Hepatic stellate cell (primary cell): ENCODE measurements at places on chromosomes 7 and 10.

GRCh38 chr10:88108115-88108610 is 244.7 kb downstream of the PTEN start:
- no peak for DNase-seq

GRCh38 chr10:61541960-61542359 is 88.8 kb upstream of the TMEM26 start:
- DNase-seq = no peak

GRCh38 chr10:71661060-71661622 is 58.4 kb downstream of the C10orf105 start:
- no peak for DNase-seq

- DNase-seq = no peak
Observed at GRCh38 chr10:68870545-68871104, 30.5 kb upstream of the DDX50 start.

GRCh38 chr10:112858986-112859651 is 90.9 kb upstream of the TCF7L2 start:
- no peak for DNase-seq

- peak; percentile 54 for DNase-seq
Observed at GRCh38 chr7:601595-602340, 82.1 kb upstream of the PDGFA start.

GRCh38 chr10:77249901-77250459 is 387.6 kb downstream of the KCNMA1 start:
- no peak for DNase-seq

DNA sequence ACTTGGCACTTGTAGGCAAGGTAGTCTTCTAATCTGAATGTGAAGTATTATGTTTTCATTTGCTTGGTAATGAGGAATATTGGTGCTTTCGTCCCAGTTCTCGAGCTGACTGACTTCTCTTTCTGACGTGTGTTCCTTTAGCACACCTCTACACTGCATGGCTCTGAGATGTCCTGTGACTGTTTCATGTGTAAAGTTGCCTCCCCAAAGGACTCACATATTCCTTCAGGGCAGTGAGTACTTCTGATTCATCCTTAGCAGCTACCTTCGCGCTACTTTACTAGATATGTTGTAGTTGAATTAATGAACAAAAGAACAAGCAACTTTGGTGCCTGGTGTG is 113.7 kb downstream of the EGFR start:
- DNase-seq = no peak

DNA sequence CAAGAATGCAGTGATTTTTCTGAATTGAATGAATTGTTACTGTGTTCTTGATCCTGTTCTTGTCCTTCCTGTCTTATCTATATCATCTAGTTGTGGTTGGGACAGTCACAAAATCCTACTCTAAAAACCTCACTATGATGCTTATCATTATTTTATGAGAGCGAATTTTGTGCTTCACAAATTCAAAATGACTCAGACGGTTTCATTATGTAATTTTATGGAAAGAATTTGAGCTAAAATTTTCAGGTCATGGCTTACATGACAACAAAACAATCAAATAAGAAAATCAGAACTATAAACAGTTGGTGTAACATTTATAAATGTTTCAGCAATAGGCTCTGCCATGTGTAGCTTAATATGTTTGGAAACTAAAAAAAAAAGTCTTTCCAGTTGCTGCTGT is 6.9 kb downstream of the PRKAR2B start:
- no peak for DNase-seq

DNA sequence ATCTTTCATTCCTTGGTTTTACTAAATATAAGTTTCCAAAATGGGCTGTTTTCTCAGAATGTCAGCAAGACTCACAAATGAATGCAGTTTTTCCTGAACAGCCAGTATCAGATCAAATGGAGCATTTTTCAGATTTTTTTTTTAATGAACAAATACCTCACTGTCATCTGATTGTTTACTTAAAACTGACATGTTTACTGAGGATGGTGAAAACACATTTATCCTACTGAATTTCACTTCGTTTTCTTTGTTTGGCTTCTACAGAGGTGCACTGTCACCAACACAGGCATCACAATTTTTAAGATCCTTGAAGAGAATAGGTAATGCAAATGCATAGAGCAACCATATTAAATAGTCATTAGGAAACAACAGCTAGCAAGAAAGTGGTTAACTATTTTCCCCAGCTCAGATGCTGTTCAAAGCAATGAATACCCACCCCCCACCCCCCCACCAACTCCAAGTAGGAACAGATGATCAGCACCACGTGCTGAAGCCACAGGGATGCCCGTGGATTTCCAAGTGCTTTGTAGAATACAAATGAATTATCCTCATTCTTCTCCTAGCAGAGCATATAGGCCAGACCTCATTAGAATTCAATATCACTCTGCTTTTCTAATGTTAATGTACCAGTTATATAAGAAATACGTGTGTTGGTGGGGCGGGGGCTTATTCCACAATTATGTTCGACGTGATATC is 205.9 kb downstream of the SKAP2 start:
- no peak for DNase-seq

- DNase-seq = no peak
Observed at GRCh38 chr7:114786455-114786854, 135.4 kb upstream of the MDFIC start.

GRCh38 chr10:93757801-93758507 is at the start of gene LGI1:
LGI1 (plus strand) TSS chr10:93757936; CDS start chr10:93758145, 209 bp downstream.
- no peak for DNase-seq

- no peak for DNase-seq
Observed at GRCh38 chr7:122550545-122550944, 148.4 kb downstream of the RNF133 start.

GRCh38 chr7:131627735-131628190 is 71.3 kb upstream of the PODXL start:
- no peak for DNase-seq

DNA sequence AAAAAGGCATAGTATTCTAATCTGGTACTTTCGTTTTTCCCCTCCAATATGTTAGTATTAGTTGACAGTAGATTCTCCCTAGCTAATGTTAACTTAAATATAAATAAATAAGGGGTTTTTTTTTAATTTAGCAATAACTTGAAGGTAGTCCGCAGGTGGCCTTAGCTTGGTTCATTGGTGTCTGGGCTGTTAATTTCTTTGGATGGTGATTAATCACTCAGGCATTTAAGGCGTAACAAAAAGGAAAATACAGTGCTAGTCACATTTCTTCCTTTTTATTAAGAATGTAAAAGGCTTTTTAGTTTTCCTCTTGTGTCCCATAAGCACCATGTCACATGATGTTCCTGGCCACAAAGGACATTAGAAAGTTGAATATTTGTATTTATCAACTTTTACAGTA is 161.0 kb upstream of the POT1 start:
- DNase-seq = no peak

- no peak for DNase-seq
Observed at GRCh38 chr7:155685791-155686160, 41.3 kb downstream of the RBM33 start.

DNA sequence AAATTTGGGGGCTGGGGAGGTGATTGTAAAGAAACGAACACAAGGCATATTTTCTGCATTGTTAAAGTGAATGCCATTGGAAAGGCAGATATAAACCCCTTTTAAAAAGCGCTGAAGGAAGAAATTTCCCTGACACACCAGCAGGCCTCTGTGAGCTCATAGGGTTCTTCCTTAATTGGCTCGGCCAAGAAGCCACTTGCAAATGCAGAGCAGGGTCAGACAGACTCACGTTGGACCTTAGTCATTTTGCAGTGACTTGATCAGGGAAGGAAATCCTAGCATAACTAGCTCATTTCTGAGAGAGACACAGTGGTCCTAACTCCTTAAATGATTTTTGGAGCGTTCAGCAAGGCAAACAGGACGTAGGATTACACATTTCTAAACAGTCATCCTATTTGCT is 1461.4 kb downstream of the GATA3 start:
- no peak for DNase-seq

DNA sequence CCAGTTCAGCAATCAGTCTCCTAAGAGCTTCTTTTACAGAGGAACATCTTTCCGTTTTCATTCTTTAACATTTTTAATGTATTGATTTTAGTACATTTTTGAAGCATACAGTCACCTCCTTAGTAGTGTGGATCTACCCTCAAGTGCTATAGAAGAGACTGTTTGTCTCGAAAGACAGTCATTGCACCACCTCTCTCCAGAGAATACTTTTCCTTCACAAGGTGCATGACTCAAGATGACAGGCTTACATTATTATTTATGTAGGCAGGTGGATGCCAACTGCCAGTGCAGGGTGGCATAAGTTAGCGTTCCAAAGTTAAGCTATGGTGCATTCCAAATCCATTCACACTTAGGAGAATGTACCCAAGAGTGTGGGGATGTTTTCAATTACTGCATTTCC is 71.8 kb downstream of the ZEB1 start:
- no peak for DNase-seq

DNA sequence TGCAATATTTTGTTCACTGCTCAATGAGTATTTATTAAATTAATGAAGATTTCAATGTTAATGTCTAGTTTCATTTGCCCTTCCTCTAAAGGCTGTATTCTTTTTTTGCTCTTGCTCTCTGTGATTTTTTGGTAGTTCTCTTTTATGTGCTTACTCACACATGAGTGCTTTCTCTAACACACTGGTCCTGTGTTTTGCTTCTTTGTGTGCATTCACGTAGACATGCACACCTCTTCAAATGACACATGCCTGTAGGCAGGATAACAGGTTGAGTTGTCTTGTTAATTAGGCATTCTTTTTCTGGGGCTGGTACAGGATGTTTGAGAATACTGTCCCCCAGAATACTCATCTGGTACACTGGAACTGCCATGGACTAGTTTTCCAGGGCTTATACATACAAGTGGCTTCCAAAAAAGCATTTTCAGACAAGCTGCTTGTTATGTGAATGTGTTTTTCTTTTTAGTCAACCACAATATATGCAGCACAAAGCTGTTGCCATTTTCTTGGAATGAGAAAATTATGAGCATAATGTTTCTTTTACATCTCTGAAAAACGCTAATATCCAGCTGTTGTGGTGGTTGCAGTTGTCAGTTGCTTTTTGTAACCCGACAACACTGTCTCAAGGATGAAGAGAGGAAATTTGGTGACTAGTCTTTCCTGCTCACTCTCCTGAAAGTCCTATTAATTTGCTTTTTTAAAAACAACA is 416.4 kb downstream of the AUTS2 start:
- no peak for DNase-seq

DNA sequence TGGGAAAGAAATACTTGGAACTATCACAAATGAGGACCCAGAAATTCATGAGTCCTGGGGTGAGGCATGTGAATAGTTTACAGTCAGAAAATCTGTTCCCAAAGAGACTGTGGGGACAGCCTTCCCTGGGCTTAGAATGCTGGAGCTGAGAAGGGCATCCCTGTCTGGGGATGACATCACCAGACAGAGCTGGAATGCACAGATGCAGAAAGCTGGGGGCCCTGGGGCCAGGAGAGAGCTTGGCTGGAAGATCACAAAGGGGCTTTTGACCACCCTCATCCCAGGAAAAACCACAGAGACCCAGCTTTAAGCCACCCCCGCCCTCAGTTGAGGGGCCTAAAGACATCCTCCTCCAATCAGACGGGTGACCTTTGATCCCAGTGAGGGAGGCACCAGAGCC is 264.5 kb downstream of the PLXNA4 start:
- no peak for DNase-seq

DNA sequence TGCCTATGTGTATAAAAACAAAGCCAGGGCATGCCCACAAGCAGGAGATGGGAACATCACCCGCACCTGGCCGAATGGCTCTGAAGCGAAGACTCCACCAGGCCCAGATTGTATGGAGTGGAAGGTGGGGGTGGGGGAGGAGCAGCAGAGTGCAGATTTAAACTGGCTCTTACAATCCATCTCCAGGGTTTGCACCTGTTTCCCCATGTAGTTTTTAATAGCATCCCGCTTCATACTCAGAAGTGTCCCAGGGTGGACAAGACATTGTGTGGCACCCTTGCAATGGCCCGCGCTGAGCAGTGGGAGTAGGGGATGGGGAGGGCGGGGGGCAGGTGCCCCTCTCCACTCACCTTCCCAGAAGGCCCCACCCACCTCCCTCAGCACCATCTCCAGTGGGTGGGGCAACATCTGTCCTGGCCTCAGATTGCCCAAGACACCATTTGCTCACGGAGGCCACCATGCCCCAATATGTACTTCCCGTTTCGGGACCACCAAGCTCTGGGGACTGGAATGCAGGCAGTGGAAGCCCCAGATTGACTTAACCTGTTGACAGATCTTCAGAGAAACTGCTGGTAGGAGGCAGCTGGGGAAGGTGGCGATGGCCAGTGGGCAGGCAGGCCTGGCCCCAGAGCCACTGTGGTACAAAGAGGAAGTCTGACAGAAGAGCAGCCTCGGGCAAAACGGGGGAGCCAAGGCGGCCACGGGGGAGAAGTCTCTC is 23.0 kb downstream of the VSIR start:
- DNase-seq = no peak

DNA sequence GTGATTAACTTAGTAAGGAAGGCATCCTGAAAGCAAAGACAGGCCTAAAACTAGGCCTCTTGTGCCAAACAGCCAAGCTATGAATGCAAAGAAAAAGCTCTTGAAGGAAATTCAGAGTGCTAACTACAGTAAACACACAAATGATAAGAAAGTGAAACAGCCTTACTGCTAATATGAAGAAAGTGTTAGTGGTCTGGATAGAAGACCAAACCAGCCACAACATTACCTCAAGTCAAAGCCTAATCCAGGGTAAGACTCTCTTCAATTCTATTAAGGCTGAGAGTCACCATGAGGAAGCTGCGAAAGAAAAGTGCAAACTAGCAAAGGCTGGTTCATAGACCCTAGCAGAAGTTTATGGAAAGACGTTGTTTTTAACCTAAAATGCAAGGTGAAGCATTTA is 66.0 kb downstream of the IPMK start:
- DNase-seq = no peak

DNA sequence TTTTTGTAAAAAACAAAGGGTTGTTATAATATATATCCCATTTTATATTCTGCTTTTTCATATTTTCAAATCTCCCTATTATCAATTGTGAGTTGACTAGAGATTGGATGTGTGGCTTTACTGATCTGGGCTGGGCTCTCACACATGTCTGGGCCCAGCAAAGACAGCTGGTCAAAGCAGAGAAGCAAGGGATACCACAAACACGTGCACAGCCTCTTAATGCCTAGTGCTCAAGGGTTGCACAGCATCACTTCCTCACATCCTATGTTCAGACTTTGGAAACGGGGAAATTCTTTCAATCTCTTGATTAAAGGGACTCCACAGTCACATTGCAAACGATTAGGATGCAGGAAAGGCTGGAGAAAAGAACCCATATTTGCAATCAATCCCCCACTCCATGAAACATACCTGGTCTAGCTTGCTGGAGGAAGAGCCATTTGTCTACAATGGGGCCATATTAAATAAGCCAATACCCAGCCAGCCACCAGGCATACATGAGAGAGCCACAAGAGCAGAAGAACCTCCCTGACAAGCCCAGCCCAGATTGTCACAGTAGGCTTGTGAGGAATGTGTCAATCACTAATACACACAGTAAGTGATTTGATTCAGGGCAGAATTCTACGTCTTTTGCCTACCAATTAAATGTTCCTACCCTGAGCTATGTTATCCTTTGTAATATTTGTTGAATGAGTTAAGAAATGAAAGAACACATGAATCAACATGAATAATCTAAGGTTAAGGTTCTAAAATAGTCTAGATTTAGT is 431.2 kb downstream of the TNS3 start:
- no peak for DNase-seq

GRCh38 chr10:8435186-8436055 is 380.9 kb downstream of the GATA3 start:
- DNase-seq = no peak

- DNase-seq = no peak
Observed at GRCh38 chr7:7923818-7924217, 44.8 kb upstream of the GLCCI1 start.

GRCh38 chr7:8228766-8229674 is 32.9 kb downstream of the ICA1 start:
- DNase-seq = no peak

- no peak for DNase-seq
Observed at GRCh38 chr10:62632071-62632809, 172.3 kb upstream of the ADO start.

- no peak for DNase-seq
Observed at GRCh38 chr7:30365621-30366020, 81.2 kb downstream of the ZNRF2 start.
